ENCODE measurements at places on chromosomes 3 and 15. TPM values are rescaled to one million over a fixed set of nuclear protein-coding genes. Genes with fewer than 3 reads are reported as not detected.
A peak's percentile ranks its signal among the peaks of the same experiment; 100 is the strongest.

DNA sequence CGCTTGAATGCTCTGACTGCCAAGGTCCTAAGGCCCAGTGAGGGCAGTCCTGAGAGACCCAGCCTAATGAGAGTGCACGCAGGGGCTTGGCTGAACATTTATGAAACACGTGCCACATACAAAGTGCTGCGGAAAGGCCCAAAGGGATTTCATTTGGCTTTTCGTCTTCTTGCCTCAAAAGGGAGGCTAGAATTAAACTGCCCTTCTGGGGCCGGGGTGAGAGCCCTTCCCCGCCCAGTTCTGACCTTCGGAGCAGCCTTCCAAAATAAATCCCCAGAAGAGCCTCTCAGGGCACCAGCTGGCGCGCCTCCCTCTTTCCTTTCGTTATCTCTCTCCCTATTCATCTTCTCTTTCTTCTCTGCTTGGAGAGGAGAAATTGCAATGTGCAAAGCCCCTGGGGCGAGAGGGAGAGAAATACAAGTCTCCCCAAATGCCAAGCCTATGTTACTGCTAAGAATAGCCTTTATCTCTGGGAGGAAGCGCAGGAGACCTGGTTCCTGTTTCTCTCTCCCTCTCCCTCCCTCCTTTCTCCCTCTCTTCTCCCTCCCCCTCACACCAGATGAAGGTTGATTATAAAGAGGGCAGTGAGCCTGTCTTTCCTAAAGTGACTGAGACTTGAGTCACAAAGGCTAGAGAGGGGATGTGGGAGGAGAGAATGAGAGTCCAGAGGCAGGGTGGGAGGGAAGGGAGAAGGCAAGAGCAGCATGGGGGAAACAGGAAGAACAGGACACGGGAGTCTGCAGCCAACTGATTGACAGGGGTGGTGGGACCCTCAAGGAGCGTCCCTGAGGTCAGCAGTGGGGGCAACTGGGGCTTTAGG, 36.7 kb upstream of the NDUFB4 start:
- no peak for DNase-seq

DNA sequence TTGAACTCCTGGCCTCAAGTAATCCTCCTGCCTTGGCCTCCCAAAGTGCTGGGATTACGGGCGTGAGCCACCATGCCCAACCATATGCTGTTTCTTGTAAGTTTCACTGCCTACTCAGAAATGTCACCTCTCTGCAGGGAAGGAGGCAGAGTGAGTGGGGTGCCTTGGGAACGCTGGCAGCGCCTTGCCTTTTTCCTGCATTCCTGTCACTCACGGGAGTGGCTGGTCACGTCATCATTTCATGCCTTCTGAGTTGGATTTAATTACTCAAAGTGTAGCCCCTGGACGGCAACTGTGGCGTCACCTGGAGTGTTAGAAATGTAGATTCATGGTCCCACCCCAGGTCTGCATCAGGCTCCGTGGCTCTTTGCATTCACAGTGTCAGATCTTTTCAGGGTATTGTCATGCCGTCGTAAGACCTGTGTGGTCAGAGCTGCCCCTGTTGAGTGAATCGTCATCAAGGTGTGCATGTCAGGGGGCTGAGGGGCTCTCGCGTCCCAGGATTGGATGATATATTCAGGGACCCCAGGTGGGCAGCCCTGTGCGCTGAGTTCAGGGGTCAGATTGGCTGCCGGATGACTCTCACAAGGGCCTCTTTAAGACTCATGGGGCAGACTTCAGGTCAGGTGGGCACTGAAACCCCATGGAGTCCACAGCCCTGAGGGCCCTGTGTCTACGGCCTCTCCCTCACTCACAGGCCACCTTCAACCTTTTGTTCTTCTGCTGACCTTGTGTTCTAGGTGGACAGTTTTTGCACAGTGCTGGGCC, 65.9 kb upstream of the KLHL25 start:
- no peak for DNase-seq

DNA sequence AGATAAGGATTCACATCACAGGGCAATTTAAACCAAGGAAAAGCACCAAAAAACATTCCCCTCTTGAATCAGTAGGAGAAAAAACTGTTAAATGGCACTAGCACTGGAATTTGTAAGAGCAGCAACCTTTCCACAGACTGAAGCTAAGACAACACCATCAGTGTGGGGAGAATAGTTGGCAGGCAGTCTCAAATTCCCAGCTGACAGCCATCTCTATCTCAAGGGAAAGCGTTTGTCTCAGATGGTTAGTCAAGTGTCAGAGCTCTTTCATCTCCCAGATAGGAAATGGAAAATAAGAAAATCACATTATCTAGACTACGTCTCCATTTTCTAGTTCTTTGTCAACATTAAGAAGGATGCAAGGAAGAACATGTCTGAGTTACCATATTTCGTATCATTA, 228.7 kb downstream of the WDR72 start:
- no peak for DNase-seq

- no peak for DNase-seq
These were observed 245.3 kb upstream of the NSMCE3 start for GRCh38 chr15:29514926-29515325.

Gene TYRO3
- 3.8 TPM for total RNA-seq

Gene SPINK8
- not detected for total RNA-seq

GRCh38 chr3:1026395-1026794, 66.4 kb upstream of the CNTN6 start:
- no peak for DNase-seq

Gene ADAMTSL3
- 4.3 TPM for total RNA-seq

- no peak for DNase-seq
These were observed 71.8 kb downstream of the PHC3 start for GRCh38 chr3:170109579-170110293.

GRCh38 chr3:117356091-117356705, 646.6 kb downstream of the TUSC7 start:
- no peak for DNase-seq

Gene GXYLT2
- 27.0 TPM for total RNA-seq

GRCh38 chr3:70840106-70840870, 527.9 kb upstream of the MDFIC2 start:
- DNase-seq: no peak

DNA sequence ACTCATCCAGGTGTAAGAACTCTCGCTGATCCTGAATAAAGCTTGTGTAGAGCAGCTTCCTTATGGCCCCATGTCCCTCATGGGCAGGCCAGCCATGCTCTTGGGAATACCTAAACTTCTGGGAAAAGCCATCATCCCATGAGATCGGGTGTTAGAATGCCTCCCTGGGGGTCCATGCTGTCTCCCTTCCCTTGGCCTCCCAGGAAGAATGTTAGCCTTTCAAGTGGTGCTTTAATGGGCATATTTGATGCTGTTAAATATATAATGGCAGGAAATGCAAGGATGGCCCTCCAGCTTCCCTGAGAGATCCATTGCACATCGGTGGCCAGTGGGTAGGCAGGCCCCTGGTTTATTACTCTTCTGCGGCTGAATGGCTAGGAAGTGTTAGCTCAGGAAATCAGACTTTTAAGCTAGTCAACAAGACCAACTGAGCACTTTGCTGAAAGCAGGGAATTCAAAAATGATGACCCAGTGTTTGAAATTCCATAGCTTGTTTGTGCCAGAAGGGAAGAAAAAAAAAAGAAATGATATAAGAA, 60.5 kb upstream of the LRTM1 start:
- DNase-seq: no peak

DNA sequence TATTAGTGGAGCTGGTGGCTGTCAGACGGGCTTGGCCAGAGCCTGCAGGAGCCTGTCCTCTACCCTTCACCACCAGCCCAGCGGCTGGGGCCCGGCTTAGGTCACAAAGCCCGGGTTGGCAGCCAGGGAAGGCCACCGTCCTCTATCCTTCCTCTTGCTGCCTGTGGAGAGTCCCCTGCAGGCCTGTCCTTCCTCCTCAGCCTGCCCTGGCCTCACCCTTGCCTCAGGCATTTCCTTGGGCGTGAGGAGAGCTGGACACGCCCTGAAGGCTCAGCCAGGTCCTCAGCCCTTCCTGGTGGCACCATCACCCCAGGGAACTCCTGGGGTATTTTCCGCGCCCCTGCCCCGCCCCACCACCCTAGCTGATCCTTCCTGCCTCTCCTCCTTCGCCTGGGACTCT, 7.7 kb downstream of the CHAC1 start:
- DNase-seq: peak; percentile 80

All from stomach (tissue), 19 donors.